Amygdala (tissue), 56 donors: ENCODE measurements at places on chromosomes 1 and 21.

- no peak for DNase-seq
Observed at GRCh38 chr1:63289135-63289534, 33.2 kb upstream of the FOXD3 start.

DNA sequence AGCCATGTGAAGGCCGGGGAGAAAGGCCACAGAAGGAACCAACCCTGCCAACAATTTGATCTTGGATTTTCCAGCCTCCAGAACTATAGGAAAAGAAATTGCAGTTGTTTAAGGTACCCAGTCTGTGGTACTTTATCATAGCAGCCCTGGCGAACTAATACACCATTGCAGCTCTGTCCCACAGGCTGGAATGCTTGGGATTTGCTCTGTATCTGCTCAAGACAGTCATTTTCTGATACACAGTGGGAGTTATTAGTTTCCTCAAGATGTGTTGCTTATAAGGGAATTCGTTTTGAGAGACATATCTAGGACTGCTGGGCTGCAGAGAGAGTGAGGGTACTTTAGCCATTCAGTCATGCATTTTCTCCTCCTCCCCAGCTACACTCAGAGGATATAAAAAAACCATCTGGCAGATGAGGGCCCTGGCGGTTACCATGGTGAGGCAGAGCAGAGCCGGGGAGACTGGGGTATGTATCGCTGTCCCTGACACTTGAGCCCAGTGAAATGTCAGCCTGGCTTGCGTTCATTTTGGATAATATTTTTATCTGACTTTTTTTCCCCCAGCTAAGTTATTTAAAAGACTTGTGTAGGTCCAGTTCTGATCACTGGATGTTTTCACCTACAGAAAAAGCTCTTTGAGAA, 104.6 kb downstream of the DIRAS3 start:
- no peak for DNase-seq

- DNase-seq = no peak
Observed at GRCh38 chr1:211135342-211135950, 1.5 kb upstream of the KCNH1 start.

DNA sequence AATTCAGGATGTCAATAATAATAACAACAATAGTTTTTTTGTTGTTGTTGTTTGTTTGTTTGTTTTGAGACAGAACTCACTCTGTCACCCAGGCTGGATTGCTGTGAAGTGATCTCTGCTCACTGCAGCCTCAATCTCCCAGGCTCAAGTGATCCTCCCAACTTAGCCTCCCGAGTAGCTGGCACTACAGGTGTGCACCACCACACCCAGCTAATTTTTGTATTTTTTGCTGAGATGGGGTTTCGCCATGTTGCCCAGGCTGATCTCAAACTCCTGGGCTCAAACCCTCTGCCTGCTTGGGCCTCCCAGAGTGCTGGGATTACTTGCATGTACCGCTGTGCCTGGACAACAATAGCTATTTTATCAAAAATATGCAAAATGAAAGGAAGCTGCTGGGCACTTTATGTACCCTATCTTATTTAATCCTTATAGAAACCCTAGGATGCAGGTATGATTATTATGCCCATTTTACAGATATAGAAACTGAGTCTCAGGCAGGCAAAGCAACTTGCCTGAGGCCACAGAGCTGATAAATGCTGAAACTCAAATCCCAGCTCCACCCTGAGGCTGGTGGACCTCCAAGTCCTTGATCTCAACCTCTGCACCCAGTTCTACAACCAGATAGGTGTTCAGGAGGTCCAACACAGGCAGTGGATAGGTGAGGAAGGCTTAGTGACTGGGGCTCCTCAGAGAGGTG, 57.4 kb upstream of the CTPS1 start:
- DNase-seq = no peak

GRCh38 chr1:67721650-67722291, 36.8 kb downstream of the GADD45A start:
- no peak for DNase-seq

GRCh38 chr1:11058595-11059154, 1.1 kb downstream of the SRM start:
- no peak for DNase-seq

DNA sequence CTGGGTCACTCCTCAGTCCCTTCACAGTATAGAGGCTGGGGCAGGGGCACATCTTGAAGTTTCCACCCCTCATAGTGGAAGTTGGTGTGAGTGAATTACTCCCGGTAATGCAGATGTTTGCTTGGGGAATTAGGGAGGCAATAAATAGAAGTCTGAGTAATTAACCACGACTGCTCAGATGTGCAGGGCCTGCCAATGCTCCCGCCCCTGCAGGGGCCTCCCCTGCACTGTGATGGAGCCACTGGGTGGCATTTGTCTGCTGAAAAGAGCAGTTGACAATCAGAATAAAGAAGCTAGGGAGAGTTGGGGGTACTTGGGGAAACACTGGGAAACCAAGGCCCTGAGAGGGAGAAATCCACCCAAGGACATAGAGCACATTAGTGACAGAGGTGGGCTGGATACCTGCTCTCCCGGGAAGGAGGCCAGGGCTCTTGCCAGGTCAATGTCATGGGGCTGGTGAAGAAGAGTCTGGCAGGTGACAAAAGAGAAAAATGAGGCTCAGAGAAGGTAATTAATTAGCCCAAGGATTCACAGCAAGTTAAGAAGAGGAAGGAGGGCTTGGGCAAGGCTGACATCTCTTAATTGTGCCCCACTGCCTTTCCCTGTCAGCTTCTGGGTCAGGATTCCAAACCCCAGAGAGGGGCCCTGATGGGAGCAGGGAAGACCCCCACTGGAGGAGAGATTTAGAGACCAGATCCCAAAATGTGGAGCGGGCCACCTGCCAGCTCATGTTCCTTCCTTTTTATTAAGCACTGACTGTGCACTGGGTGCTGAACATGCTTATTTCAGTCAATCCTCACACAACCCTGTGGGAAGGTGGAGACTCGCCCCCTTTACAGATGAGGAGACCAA, 436.2 kb downstream of the MATN1 start:
- no peak for DNase-seq

GRCh38 chr1:19257178-19257914, 5.7 kb downstream of the MRTO4 start:
- no peak for DNase-seq

- DNase-seq = peak; percentile 4
Observed at GRCh38 chr21:23853796-23854379, 1753.4 kb downstream of the MRPL39 start.

DNA sequence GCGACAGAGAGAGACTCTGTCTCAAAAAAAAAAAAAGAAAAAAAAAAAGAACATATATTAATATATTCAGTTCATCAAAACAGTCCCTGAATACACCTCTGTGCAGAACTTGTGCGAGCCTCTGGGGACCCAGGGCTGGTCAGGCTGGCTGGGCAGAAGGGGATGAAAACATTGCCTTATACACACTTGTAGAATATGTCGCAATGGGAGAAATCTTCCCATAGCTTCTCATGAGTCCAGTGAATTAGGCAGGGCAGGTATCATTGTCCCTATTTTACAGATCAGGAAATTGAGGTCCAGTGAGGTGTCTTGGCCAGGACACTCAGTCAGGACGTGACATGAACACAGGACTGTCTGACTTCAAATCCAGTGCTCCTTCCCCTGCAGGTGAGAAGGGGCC, 12.6 kb upstream of the WNT4 start:
- no peak for DNase-seq

- no peak for DNase-seq
Observed at GRCh38 chr1:203992440-203992839, 80.5 kb upstream of the SOX13 start.

- DNase-seq = no peak
Observed at GRCh38 chr1:39965044-39965443, 10.1 kb downstream of the MFSD2A start.

DNA sequence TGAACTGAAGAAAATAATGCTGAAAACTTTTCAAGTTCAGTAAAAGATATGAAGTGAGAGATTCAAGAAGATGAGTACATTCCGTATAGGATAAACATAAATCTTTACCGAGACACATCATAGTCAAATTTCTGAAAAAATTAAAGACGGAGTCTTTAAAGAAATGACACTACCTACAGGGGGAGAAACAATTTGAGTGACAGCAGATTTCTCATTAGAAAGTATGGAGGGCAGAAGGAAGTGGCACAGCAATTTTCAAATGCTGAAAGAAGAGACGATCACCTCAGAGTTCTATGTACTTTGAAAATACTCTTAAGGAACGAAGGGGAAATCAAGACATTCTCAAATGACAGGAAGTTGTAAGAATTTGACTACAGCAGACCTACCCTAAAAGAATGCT, 271.2 kb downstream of the ZP4 start:
- DNase-seq = no peak

GRCh38 chr1:14551386-14551785, 47.1 kb upstream of the KAZN start:
- no peak for DNase-seq
